BJ (cell line): ENCODE measurements at places on chromosomes 5 and 9.

GRCh38 chr5:170006021-170006420, 25.7 kb upstream of the INSYN2B start:
- no peak for DNase-seq

- DNase-seq: no peak
Measured at GRCh38 chr5:35063414-35063813, 15.7 kb upstream of the AGXT2 start.

DNA sequence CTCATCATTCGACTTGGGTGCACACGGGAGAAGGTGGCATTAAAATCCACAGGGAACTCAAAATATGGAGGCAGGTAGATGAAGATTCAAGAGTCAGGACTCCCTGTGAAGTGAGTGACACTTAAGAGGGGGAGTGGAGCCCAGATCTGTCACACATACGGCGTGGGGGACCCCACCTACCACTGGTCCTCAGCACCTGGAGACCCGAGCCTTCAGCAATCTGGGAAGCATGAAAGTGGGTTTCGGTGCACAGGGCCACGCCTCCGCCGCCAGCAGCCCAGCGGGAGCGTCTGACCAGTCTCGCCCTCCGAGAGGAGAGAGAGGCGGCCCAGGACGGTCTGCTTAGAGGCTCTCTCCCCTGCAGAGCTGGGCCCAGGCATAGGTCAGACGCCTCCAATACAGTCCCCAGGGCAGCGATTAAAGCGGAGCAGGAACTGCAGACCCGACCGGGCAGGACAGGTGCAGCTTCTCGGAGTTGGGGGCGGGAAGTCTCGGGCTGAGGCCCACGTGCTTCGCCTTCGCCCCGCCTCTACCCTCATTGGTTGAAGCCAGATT, 639 bp upstream of the SLC2A8 start:
- no peak for DNase-seq

- no peak for DNase-seq
Measured at GRCh38 chr5:62621280-62621679, 42.7 kb downstream of the LRRC70 start.

DNA sequence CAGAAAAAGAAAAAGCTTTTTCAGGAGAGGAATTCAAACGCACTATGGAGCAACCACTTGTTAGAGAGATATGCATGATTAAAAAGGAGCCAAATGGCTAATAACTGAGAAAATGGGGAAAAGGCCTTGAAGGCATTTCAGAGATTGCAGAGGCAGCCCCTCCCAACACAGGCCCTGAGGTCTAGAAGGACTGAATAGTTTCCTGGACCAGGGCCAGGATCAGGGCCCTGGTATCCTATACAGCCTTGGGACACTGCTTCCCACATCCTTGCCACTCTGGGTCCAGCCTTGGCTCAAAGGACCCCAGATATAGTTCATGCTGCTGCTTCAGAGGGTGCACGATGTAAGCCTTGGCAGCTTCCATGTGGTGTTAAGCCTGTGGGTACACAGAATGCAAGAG, 20.7 kb upstream of the FEM1C start:
- no peak for DNase-seq

DNA sequence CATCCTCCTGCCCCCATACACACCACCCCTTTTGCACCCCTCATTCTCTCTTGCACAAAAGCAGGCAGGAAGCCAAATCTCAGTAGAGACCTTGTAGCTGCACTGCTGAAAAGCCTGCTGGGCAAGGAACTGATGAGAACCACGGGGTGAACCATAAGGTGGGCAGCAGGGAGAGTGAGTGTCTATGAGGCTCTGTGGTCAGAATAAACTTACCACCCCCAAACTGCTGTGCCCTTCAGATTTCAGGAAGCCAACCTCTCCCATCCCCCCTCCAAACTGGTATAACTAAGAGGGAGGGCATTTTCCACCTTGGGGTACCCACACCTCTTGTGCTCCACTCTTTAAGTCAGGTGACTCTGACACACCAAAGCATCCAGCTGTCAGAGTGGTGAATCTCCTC, 471.4 kb downstream of the SPOCK1 start:
- DNase-seq: no peak

DNA sequence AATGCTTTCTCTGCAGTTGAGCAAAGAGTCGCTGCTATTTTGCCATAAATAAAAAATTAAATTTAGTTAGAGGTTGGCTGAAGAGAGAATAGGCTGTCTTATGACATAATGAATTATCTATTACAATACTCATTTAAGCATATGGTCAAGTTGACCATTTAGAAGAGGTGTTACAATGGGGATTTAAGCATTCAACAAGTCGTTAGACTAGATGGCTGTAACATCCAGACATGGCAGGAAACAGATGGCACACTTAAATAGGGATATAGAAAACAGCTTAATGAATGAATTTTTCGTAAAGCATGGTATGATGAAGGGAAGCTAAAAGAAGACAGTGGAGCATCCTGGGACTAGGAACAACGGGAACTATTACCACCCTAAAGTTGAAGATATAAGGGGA, 160.3 kb upstream of the PTPRD start:
- no peak for DNase-seq

- no peak for DNase-seq
Measured at GRCh38 chr9:25861421-25861820, 183.2 kb upstream of the TUSC1 start.

DNA sequence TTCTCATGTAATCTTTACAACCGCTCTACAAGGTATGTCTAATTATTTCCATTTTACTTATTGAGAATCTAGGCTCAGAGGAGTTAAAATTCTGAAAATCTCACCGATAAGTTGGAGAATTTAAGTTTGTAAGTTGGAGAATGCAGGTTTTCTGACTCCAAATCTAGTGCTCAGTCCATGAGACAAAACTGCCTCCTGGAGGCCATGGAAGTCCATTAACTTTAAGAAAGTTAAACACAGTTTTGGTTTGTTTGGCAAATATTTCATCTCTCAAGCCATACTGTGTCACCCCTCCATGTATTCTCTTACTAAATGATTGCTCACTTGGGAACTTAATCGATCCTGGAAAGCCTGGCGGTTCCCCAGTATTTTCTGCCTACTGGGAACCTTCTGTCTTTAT, 52.6 kb downstream of the INIP start:
- no peak for DNase-seq

DNA sequence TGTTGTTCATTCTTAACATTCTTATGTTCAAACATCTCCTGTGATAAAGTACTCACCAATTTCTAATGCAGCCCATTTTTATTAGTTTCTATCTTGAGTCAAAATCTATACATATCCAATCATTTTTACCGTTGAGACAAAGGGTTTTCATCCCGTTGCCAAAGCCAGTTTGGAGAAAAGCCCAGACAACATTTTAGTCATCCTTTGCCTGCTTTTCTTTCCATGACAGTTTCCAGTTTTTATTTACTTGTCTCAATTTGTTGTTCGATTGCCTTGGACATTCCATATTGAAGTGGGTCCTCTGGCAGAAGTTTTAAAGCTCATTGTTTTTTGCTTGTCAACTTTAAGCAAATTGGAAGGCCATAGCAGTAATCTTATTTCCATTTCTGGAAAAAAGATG, 123.9 kb downstream of the RAB3C start:
- DNase-seq: no peak
